ENCODE measurements at places on chromosomes 12 and 14. TPM values are rescaled to one million over a fixed set of nuclear protein-coding genes. Genes with fewer than 3 reads are reported as not detected.

Gene KRT5
- 14,274 TPM for polyA plus RNA-seq

Gene IGF1
- not detected for polyA plus RNA-seq

GRCh38 chr14:49858383-49858782 is 5.8 kb upstream of the NEMF start:
- DNase-seq: no peak

DNA sequence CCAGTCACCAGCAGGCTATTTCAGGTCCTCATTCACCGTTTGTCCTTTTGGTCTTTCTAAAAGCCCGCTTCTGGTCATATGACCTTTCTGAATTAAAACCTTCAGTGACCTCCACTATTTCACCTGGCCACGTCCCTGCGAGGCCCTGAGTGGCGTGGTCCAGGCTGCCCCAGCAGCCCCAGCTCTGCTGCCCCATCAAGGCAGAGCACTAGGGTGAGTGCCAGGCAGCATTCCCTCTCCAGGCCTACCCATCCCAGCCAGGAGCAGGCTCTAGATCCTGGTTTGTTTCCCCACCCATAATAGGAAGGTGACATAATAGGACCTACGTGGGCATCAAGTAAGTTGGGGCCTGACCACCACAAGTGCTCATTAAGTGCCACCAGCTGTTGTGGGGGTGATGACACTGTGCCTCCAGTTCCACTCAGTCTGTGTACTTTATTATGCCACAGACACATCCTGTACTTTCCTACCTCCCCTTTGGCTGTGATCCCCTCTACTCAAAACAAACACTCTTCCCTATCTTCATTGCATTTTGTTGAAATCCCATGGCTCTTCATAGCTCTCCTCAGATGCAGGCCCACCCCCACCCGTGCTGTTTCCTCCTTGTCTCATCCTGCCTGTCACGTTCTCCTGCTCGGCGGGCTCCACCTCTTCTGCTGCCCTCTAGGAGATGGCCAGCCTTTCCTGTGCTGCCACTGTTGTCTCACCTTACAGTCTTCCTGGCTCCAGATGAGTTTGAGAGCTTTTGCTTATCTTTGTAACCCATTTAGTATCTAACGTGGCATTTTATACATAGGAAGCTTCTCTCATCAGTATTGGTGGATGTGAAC is 21.4 kb downstream of the CKB start:
- no peak for DNase-seq

DNA sequence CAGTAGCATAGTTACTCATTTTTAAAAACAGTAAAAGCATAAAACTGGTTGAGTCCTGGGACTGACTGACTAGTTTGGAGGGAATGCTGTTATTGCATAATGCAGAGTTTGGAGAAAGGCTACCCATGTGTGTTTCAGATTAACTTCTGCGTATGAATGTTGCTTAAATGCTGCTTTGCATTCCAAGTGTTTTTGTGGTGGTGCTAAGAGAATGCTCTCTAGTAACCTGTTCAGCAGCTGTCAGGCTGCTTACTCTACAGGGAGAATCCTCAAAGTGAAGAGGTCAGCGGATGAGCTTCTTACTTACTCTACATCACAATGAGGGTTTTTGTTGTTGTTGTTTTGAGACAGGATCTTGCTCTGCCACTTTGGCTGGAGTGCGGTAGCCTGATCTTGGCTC is 4.3 kb downstream of the DLST start:
- DNase-seq: no peak

GRCh38 chr12:120240495-120240833 is 25.1 kb downstream of the PXN start:
- DNase-seq: no peak

DNA sequence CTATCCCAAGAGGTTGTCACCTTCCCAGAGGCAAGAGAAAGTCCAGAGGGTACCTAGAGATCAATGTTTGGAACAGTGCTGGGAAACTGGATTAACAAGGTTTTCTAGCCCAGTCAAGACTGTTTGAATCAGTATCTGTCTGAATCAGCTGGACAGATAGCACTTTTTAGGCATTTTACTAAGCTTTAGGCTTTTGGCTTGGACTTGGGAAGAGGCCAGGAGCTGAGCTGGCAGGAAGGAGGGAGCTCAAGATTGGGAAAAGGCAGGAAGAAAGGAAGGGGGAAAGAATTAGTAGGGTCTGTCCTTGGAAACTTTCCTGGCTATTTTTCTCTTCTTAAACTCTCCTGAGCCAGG is 8.3 kb downstream of the IKZF4 start:
- DNase-seq: no peak

DNA sequence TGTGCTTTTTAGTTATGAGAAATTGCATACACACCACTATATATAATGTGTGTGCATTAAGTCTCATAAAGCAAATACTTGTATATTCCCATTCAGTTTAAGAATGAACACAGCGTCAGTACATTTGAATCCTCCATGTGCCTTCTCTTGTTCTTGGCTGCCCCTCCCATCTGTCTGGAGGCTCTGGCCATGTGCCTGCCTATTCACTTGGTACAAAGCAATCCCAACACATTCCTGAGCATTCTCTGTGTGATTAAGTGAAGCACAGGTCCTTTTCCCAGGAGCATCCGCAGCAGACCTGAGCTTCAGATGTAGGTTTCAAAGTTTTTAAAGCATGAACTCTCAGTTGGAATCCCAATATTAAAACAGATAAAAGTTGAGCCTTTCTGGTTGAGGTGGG is 58.7 kb downstream of the POLR3B start:
- no peak for DNase-seq

- DNase-seq: no peak
Measured at GRCh38 chr14:59537476-59537875, 39.1 kb downstream of the CCDC175 start.

DNA sequence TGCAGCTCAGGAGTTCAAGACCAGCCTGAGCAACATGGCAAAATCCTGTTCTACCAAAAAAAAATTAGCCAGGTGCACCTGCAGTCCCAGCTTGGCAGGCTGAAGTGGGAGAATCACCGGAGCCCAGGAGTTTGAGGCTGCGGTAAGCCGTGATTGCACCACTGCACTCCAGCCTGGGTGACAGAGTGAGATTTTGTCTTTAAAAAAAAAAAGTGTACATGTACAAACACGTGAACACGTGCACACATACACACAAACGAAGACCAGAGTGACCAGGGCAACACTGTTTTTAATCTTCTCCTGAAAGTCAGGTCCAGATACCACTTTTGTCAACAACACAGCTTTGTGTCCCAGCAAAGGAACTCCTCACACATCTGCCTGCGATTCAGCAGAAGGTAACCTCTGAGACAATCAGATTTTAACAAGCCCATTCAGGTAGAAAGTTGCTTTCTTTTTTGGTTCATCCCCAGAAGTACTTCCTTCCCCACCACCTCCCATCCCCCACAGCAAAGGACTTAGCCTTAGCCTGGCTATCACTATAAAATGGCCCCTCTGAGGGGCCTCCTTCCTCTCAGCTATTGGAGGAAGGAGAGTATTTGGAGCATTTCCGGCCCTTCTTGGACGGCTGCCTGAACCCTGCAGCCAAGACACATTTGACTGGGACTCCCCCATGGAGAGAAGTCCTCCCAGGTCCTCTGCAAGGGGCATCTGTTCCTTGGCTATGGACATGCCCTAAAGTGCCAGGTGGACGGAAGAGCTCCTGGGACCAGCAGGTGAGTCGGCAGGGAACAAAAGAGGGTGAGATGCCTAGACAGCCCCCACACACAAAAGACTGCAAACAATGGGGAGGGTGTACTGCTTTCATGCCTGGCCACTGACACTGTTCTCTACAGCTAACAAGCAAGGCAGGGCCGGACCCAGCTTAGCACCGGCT is 9.8 kb downstream of the CTDSP2 start:
- DNase-seq: no peak

DNA sequence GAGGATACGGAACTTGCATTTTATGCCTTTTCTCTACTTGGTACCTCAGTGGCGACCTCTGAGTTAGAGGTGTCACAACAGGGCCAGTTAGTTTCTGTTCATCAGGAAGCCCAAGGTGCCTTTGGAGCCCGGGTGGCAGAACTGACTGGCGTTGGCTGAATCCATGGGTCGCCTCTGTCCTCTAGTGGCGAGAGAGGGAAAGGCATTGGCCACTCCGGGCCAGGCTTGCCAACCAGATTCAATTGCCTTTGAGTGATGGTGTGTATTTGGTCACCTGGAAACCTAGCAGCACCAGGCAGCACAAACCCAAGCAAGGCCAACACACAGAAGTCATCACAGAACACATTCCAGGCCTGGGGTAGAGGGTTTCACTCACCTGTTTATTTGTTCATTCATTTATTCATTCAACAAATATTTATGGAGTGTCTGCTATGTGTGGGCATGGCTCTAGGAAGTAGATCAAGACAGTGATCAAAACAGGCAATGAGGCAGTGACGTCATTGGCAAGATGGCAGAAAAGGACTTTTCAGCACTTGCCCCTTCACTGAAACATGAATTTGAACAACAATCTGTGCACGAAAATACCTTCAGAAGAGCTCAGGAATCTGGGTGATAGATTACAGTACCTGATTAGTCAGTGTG is 40.5 kb upstream of the KCNA5 start:
- no peak for DNase-seq

DNA sequence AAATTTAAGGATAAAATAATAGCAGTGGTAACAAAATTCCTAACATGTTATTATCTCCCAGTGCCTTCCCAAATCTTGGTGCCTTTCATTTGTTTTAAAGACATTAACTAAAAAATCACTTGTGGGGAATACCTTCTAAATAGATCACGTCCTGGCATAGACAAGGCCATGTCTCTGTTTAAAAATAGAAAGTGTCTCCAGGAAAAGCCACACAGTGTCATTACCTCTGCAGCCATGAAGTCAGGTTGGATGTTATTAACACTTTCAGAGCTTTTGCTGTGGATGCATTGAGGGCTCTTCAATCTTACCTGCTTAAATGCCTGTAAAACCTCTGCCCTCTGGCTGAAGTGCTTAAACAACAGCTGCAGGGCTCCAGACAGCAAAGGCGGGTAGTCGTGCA is 211.1 kb downstream of the ITPR2 start:
- no peak for DNase-seq

GRCh38 chr14:83419420-83419819 is 1885.8 kb upstream of the SEL1L start:
- no peak for DNase-seq

DNA sequence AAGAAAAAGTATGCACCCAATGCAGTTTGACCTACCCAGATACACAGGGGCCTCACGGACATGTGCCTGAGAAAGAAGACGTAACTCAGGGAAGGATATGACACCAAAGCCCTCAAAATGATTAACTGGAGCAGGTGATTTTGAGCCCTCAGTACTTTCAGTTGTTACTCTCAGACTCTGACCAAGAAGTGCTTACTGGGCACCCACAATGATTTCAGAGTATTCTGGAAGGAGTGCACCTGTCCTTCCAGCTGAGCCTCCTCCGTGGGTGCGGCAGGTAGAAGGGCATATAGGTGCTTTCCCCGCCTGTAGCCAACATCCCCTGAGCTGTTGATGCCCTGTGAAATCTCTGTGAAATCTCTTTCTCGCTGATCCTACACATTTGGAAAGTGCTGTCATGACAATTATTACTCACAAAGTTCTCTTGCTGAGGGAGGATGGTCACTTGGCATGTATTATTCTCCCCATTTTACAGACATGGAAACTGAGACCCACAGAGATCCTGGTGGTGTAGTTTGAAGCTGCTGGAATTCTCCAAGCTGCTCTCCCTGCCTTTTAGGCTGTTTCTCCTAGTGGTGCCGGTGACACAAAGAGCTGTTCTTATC is 154.3 kb upstream of the CCND2 start:
- no peak for DNase-seq

DNA sequence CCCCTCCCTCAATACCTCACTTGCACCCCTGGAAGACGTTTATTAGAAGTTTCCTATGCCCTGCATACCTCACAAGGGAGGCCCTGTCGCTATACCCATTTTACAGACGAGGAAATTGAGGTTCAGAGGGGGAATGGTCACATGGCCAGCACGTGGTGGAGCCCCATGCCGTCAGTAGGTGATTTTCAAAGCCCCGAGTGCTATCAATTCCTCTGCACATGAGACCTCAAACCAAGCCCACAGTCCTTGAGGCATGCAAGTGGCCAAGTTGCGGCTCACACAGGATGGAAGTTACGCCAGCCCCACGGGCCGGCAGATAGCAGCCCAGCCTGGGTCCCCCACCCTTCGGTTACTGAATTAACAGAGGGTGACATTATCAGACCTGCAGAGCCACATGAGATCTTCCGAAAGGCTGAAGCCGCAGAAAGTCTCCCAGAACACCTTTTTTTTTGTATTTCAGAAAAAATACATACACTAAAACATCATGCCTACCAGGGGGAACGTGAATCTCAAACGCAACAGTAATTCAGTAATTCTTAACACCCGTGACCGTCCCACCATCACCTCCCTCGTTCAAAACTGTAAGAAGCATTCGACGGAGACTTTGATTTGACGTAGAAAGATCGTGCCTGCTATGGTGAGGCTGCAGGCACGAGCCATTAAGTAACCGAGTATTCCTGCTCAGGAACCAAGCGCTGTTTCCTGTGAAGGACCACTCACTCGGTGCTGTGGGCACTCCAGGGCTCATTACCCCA is 129.0 kb downstream of the RFLNA start:
- no peak for DNase-seq

GRCh38 chr14:31657917-31658316 is 96.7 kb downstream of the NUBPL start:
- no peak for DNase-seq

DNA sequence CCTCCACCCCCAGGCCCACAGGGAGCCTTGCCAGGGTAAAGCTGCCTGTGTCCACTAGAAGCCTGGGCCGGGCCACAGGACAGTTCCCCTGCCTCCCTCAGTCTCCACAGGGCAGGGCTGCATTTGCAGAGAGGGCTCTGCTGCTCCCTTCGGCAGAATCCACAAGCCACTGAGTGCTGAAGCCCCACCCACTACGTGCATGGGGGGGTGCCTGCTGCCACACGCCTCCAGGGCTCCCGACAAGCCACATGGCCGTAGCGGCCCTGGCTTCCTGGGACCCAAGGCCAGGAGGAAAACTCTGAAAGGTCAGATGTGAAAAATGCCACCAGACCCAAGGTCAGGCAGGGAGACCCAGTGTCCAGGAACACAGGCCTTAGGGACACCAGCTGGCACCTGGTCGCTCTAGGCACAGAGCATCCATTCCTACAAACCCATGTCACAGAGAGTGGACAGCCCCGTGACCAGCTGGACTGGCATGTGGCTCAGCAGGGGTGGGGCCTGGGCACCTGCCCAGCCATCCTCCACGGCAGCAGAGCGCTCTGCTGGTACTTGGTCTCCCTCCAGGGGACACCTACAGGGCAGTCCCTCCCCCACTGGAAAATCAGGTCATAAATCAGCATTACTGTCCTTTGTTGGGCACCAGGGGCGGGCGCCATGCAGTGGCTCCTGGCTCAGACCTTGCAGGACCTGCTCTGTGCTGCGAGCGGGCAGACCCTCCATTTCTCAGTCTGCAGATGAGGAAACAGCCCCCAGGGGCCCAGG is 42.9 kb downstream of the CCDC85C start:
- no peak for DNase-seq

All from keratinocyte (primary cell).